ENCODE measurements at places on chromosomes 1 and 21.
A peak's percentile ranks its signal among the peaks of the same experiment; 100 is the strongest.

DNA sequence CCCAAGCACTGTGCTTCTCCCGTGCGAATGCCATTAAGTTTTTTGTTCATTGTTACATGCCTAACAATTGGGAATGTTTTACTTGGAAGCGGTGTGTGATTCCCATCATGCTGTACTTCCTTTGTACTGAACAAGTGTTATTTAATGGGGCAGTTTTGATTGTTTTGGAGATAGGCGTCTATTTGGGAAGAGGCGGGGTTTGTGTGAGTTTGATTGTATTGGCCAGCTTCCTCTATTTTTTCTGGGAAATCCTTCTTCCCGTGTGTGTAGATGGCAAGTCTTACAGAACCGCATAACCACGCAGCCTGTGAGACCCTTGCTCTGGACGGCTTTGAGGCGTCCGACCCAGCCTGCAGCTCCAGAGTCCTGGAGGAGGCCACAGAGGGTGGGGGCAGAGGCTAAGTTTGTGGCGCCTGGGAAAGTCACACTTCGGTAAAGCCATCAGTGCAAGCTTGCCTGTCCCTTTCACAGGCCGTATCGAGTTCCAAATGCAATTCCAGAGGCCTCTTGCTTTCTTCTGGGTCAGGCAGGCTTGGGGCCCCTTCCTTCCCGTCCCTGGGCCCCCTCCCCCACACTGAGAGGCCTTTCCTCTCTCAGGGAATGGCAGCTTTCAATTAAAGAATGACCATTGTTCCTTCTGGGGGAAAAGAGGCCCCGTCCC is 210.3 kb downstream of the TOMM20 start:
- no peak for DNase-seq

DNA sequence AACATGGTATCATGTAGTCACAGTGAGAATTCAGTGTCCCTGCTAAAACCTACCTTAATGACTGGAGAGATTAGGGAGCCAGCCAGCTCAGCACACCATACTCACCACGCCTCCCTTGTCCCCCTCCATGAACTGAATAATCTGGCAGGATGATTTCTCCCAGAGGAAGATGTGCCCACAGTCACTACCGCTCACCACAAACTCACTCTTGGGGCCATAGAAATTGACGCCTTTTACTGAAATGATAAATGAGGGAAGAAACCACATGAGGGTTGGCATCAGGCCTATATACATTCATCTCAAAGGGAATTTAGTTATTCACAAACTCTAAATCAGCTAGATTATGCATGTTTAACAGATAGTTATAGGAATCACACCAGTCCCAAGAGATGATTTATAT is 17.4 kb downstream of the PEA15 start:
- no peak for DNase-seq

- DNase-seq = no peak
Measured at GRCh38 chr1:171279678-171280077, 31.4 kb downstream of the FMO1 start.

- DNase-seq = no peak
Measured at GRCh38 chr1:86235852-86236251, 79.3 kb upstream of the COL24A1 start.

DNA sequence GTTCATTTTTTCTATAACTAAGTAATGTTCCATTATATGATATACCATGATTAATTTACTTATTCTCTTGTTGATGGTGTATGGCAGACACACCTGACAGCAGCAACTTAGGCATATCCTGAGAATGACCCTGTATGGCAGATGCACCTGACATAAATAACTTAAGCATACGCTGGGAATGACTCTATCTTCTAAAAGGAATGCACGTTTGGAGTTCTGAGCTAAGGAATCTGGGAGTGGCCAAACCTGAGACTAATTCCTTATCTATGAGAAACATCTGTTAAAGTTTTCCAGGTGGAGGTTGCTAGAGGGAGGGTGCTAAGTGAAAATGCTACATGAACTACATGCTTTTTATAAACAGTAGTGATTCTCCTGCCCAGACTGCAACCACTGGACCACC is 96.7 kb upstream of the RGS18 start:
- DNase-seq = no peak

DNA sequence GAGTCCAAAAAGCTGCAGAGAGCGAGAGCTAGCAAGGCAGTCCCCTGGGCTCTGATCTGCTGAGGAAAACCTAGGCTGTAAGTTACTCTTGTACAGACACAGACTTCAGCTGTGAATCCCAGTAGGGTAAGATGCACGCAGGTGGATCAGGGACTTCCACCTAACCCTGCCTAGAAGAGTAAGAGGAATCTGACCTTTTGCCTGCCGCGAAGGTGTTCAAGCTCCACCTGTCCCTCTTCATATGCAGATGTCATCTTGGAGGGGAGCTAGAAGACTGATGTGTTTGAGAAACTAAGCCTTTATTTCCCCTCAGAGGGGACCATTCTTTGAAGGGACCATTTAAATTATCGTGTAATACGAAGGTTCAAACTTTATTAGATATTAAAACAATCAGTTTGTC is 108.6 kb upstream of the USP24 start:
- no peak for DNase-seq

- DNase-seq = no peak
Measured at GRCh38 chr1:183241471-183241870, 55.4 kb downstream of the LAMC2 start.

DNA sequence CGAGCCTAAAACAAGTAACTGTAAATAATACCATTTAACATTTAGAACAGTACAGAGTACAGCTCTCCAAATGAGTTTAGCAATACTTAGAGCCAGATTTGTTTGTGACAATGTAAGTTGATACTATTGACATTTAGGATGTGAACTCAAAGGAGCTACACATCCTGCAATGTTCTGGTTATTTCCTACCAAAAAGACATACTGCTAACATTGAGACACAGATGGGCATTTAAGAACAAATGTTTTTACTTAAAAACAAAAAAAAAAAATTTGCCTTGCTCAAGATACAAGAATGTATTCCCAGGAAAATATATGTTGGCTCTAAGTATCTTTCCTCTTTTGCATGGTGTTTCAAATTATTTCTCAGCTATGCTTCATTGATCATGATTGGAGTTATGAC is 1464.8 kb upstream of the PRMT6 start:
- DNase-seq = no peak

- DNase-seq = no peak
Measured at GRCh38 chr1:178337091-178337706, 159.6 kb downstream of the CLEC20A start.

GRCh38 chr1:207944571-207944970 is 33.6 kb upstream of the CD34 start:
- DNase-seq = no peak

- DNase-seq = no peak
Measured at GRCh38 chr1:6638226-6638625, 13.6 kb downstream of the THAP3 start.

DNA sequence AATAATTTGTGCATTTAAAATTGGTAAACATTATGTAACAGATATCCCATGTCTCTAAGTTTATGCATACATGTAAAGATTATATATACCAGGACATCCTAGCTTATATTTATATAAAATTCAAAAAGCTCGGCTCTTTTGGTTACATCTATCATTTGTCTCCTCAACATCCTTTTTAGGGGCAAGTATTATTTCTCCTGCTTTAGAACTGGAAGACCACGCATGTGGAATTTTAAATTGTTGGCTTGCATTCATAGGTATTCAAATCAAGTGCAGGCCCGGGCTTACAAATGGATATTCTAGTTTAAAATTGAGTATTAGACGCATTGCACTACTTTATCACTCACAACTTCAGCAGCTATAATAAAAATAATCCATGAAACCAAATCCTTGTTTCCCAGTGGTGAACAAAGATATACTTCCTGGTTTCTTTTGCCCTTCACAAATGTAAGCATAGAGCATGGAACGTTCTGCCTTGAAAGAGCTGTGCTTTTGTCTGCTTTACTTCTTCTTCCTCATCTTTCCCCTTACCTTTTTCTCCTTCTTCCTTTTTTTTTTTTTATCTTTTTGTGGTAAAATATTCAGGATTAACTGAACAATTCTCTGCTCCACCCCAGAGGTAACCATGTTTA is 57.1 kb downstream of the DDAH1 start:
- DNase-seq = no peak

DNA sequence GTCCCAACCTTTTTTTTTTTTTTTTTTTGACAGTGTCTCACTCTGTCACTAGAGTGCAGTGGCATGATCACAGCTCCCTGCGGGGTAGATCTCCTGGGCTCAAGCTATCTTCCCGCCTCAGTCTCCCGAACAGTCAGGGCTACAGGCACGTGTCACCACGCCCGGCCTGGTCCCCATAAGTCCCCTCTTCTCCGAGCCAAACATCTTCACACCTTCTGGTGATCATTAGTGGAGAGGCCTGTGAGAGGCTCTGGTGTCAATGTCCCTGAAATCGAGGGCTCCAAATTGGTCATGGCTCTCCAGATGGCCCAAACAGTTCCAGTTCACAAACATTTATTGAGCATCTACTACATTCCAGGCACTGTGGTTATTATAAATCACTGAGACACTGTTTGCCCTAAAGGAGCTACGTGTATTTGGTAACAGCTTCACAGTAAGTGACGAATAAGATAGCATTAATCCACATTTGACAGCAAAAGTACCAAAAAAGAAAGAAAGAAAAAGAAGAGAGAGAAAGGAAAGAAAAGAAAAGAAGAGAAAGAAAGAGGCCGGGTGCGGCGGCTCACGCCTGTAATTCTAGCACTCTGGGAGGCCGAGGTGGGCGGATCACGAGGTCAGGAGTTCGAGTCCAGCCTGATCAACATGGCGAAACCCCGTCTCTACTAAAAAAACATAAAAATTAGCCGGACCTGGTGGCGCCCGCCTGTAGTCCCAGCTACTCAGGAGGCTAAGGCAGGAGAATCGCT is 867 bp upstream of the TIMM17A start:
- DNase-seq = no peak

DNA sequence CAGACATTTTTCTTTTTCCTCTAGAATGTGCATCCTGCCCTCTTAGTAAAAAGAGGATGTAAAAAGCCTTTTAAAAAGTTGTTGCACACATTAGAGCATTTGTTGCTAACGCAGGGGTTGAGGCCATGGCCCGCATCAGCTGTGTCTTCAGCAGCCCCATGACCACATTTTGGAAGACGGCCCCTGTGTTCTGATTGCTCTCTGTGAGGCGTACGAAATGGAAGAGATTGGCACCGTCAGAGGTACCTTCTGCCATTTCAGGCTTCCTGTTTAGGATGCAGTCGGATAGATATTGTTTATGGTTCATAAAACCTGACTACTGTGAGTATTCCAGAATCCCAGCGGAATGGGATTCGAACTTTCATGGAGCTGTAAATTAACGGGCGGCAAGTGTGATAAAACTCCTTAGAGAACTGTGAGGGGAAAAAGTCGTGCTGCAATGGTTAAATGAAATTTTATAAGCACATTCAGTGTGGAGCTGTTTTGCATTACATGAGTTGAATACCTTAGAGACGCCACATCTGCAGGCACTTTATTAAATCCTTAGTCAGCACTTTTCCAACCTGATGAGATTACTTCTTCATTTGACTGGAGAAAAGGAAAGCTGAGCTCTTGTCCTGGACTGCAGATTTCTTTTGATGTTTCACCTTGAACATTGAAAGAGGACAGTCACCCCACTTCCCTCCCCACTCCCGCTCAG is 273.9 kb downstream of the TM2D1 start:
- DNase-seq = no peak

GRCh38 chr1:232695621-232696385 is 65.9 kb upstream of the SIPA1L2 start:
- DNase-seq = no peak

GRCh38 chr1:100277866-100278265 is 11.8 kb downstream of the RTCA start:
- peak; percentile 20 for DNase-seq

- no peak for DNase-seq
Measured at GRCh38 chr21:46562964-46563607, 41.8 kb downstream of the S100B start.

- no peak for DNase-seq
Measured at GRCh38 chr1:221851336-221851735, 109.4 kb upstream of the DUSP10 start.

DNA sequence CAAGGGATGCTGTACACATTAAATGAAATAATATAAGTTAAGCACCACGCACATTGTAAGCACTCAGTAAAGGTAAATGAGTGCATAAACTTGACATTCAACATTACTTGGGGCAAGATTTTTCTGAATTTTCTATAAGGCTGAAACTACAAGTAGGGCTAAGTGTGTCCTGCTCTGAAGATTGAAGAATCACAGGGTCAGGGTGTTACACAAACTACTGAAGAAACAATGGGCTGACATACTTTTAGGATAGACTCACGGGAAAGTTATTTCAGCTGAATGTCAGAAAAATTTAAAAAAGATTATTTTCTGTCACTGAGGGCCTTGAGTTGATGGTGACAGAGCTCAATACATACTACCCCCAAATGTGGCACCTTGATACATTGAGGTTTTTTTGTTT is 644.2 kb upstream of the PLXNA2 start:
- DNase-seq = no peak

- no peak for DNase-seq
Measured at GRCh38 chr1:241156231-241156965, 200.6 kb downstream of the RGS7 start.

DNA sequence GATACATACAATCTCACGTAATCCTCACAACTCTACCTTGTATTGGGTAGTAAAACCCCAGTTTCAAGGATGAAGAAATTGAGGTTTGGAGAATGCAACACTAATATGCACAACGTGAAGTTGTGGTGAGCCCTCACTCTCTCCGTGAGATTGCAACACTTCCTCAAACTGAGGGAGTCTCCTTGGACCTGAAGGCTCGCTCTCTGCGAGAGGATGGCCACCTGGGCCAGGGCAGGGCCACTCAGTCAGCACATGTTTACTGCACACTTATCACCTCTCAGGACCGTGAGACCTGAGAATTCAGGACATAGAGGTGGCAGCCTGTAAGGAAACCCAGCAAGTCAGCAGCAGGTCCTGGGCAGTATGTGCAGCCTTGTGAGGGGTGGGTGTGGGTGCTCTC is 8.7 kb downstream of the SH3BP5L start:
- peak; percentile 34 for DNase-seq

DNA sequence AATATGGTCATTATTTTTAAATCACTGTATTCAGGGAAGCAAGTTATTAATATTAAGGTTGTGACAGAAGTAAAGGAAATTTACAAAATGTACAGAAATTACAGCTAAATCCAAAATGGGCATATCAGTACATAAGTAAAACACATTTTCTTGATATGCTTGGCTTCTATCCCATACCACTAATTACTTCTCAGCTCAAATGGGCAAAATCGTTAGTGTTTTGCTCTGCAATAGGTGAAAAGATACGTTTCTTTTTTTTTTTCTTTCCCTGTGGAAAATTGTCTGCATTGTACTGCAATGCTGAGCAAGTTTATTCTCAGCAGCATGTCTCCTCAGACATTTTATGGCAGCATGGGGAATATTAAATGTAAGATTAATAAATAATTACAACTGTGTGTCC is 77.1 kb upstream of the PRMT6 start:
- no peak for DNase-seq

- DNase-seq = no peak
Measured at GRCh38 chr1:206893380-206893779, 3.9 kb upstream of the IL24 start.

All from CD4-positive, alpha-beta T cell treated with Interleukin-15 for 1 hour (primary cell).